B cell (primary cell): ENCODE measurements at places on chromosomes 4 and X. TPM values are rescaled to one million over a fixed set of nuclear protein-coding genes. Genes with fewer than 3 reads are reported as not detected.

The SPCS3 gene
- total RNA-seq = 92.4 and 102 TPM in 2 replicates

The PHOX2B gene
- not detected in 2 replicates for total RNA-seq

The GALNT7 gene
- 23.7 and 26.8 TPM in 2 replicates for total RNA-seq

The CBR4 gene
- 32.1 and 39.0 TPM in 2 replicates for total RNA-seq

The CLTRN gene
- 0.24 and 0.42 TPM in 2 replicates for total RNA-seq

The NHSL2 gene
- total RNA-seq = 1.7 and 3.3 TPM in 2 replicates

The SCD5 gene
- total RNA-seq = not detected in 2 replicates

The ARX gene
- not detected in 2 replicates for total RNA-seq

The UGDH gene
- total RNA-seq = 18.5 and 25.4 TPM in 2 replicates

The FHDC1 gene
- total RNA-seq = 0.56 and 0.57 TPM in 2 replicates

The CRMP1 gene
- total RNA-seq = 0.10 TPM in 1 of 2 replicates, not detected in the other

The UCP1 gene
- not detected in 2 replicates for total RNA-seq

The ARR3 gene
- total RNA-seq = not detected in 2 replicates

The CSAG1 gene
- not detected in 2 replicates for total RNA-seq

The KIAA1210 gene
- not detected in 2 replicates for total RNA-seq

The MGARP gene
- not detected in 2 replicates for total RNA-seq

The SLAIN2 gene
- total RNA-seq = 69.1 and 69.2 TPM in 2 replicates

The SMIM31 gene
- total RNA-seq = not detected in 2 replicates

The ABCG2 gene
- 0.07 TPM in 1 of 2 replicates, not detected in the other for total RNA-seq

The TLR7 gene
- total RNA-seq = 10.2 and 10.8 TPM in 2 replicates

The ARSJ gene
- not detected in 2 replicates for total RNA-seq
